ENCODE measurements at places on chromosomes 13 and 19.
A peak's percentile ranks its signal among the peaks of the same experiment; 100 is the strongest.

DNA sequence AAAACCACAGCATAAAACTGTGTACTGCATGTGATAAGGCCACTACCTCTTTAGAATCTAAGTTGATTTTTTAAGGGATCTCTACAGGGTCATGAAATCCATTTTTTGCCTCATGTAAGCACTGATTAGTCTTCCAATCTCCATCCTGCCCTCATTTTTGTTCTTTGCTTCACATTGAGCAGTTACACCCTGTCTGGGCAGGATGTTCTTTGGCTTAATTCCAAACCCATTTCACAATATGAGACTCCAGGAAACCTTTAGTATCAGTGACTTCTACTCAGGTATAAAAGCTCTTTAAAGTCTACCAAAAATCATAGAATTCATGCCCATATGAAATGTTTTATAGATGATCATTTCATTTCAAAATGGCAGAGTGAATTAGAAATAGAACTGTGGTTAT, 592.6 kb downstream of the TBC1D4 start:
- no peak for DNase-seq

DNA sequence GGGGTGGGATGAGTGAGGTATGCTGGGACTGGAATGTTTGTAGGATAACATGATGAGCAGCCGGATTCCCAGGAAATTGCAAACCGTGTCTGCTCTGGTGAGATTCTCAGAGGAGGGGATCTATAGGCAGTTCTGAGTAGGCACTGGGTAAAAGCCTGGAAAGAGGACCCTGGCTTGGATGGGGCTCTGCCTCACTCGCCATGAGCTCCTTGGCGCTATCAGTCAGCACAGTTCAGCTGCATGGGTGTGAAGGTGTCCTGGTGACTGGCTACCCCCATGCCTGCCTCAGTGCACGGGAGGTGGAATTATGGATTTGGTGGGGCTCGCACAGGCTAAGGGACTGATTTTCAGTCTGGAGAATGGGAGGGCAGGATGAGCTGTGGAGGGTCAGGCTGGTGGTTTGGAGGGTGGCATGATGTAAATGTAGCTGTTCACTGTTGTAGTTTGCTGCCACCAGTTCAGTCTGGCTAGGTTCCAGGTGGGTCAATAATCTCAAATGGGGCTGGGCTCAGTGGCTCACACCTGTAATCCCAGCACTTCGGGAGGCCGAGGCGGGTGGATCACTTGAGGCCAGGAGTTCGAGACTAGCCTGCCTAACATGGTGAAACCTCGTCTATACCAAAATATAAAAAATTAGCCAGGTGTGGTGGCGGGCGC, 9.2 kb upstream of the ZNF627 start:
- DNase-seq, result no peak

GRCh38 chr19:54429545-54430227, 14.4 kb downstream of the TTYH1 start:
- DNase-seq, result no peak

GRCh38 chr19:47257411-47258169, 1.3 kb downstream of the CCDC9 start:
- DNase-seq, result no peak

GRCh38 chr13:66745307-66745706, 484.8 kb downstream of the PCDH9 start:
- no peak for DNase-seq

DNA sequence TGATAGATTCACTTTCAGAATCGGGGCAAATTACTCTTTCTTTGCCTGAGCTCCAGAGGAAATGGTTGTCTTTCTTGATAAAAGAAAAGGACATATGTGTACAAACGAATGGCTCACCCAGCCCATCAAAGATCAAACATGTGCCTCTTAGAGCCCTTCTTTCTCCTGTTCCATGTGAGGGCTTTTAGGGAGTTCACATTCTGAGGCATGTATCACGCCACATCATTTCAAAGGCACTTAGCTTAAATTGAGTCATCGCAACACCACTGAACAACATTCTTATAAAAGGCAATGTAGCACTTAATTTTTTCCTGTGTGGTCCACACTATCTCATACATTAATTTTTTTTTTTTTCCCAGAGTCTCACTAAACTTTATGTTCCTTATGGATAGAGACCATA, 521.0 kb downstream of the SUCLA2 start:
- no peak for DNase-seq

- no peak for DNase-seq
Observed at GRCh38 chr13:109010912-109011311, 381.5 kb downstream of the MYO16 start.

- no peak for DNase-seq
Observed at GRCh38 chr13:67763984-67764383, 533.8 kb upstream of the PCDH9 start.

- no peak for DNase-seq
Observed at GRCh38 chr13:90171649-90172048, 1175.8 kb upstream of the MIR17HG start.

DNA sequence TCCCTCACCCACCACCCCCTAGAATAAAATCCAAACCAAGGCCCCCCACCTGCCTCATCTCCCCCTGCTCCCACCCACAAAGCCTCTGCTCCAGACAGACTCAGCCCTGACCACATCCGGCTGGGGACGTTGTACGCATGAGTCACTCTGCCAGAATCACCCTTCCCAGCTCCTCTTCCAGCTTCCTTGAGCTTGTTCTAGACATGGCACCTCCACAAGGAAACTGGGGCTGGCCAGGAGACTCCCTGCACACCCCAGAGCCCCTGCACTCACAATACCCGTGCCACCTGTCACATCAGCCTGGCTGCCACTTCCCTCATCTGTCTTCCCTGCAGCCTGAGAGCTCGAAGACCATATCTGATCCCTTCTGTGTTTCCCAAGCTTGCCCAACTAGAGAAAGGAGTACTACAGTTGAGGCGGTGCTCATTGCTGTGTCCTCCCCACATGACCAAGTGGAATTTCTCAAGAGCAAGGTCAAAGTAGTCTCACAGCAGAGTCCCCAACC, 9.7 kb downstream of the DEDD2 start:
- DNase-seq, result peak; percentile 22

DNA sequence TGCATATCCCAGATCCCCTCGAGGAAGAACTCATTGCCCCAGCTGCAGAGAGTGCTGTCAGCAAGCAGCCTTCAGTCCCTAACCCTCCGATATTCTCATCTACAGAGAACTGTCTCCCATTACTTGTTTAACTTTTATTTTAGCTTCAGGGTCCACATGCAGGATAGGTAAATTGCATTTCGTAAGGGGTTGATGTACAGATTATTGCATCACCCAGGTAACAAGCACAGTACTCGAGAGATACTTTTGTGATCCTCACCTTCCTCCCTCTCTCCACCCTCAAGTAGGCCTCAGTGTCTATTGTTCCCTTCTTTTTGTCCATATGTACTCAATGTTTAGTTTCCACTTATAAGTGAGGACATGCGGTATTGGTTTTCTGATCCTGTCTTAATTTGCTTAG, 171.5 kb upstream of the IRS2 start:
- DNase-seq, result no peak

DNA sequence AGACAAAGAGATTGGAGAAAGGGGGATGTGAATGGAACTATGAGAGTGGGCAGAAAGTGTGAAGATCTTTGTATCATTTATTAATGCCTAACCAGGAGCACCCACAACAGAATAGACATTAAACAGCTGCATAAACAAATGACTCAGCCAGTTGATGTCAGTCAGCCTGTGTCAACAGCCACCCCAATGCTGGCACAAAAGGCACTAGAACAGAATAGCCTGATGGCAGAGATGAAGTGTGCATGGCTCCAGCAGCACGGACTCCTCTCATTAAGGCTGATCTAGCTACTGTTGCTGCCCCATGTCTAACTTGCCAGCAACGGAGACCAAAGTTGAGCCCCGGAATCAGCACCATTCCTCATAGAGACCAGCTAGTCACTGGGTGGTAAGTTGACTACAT, 7.8 kb downstream of the CPB2 start:
- no peak for DNase-seq

DNA sequence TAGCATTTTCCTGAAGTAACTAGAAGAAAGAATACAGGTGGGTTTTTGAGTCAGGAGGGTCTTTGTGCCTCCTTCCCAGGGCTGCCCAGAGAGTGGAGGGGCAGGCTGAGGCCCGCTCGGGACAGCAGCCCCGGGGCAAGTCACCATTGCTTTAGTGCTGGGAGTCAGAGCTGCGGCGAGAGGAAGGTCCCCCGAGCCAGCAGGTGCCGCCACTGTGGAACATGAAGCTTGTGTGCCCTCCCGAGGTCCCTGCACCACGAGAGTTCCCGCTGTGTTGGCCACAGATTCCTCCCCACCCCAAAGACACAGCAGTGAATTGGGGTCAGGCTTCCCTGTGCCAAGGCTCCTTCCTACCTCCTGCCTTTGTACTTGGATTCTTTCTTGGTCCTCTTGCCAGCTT, 50.9 kb upstream of the TEX29 start:
- no peak for DNase-seq

DNA sequence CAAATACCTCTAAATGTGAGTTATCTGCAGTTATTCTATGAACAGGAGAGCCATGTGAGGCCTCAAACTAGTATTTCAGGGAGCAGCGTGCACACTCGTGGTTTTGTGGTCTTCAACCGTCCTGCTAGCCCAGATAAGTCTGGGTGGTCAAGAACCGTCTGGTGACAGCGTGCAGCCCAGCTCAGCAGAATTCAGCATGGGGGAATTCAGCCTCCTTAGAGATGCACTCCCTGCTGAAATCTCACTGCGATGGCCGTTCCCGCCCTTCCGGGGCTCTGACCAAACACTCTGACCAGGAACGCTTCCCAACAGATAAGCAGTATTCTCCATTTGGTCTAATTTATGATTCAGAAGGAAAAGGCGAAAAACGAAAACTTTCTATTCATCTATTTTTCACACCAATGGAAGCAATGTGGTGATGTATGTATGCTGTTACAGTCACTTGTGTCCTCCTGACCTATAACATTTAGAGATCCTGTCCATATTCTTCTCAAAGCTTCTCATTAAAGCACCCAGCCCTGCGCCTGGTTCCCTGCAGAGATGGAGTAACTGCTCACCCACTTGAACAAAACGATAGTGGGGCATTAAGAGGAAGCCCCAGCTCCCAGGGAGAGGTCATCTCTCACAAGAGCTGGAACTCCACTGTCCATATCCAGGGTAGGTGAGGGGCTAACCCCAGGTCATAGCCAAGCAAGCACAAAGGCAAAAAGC, 2.9 kb downstream of the ANKRD27 start:
- no peak for DNase-seq

DNA sequence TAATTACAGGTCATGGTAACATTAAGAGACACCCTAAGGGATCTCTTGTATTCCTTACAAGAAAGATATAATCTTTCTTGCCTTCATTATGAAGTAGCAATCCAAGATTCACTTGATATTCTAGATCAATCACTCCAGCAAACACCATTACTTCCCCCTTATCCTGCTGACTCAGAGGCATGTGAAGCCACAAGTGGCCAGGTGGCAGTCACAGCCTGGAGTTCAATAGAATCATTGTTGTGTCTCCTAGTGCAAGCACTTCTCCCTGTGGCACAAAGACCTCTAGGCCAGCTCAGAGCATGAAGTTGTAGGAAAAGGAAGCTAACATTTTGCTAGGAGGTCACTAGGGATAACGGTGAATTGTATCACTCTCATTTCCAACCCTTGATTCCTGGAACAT, 864.3 kb upstream of the ATXN8OS start:
- no peak for DNase-seq

GRCh38 chr19:46791944-46792343, 3.5 kb upstream of the SLC1A5 start:
- no peak for DNase-seq

DNA sequence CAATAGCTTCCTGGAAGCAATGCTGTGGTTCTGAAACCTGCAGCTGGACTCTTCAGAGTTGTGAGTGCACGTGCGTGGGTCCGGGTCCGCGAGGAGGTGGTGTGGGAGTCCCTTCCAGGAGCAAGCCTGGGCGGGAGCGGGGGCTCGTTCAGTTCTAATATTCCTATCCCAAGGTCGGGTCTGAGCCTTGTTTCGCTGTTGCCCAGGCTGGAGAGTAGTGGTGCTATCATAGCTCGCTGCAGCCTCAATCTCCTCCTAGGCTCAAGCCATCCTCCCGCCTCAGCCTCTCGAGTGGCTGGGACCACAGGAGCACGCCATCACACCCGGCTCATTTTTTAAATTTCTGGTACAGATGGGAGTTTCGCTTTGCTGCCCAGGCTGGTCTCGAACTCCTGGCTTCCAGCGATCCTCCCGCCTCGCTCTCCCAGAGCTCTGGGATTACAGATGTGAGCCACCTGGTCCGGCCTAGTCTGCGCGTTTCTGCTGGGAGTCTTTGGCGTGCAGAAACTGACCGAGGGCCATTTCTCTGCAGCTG, 625 bp downstream of the ZFP82 start:
- no peak for DNase-seq

- DNase-seq, result no peak
Observed at GRCh38 chr13:37667702-37668101, 69.1 kb upstream of the POSTN start.

GRCh38 chr19:49881672-49882394, 4.3 kb downstream of the TBC1D17 start:
- DNase-seq, result no peak

- DNase-seq, result no peak
Observed at GRCh38 chr19:28208745-28209144, 1004.2 kb downstream of the UQCRFS1 start.

DNA sequence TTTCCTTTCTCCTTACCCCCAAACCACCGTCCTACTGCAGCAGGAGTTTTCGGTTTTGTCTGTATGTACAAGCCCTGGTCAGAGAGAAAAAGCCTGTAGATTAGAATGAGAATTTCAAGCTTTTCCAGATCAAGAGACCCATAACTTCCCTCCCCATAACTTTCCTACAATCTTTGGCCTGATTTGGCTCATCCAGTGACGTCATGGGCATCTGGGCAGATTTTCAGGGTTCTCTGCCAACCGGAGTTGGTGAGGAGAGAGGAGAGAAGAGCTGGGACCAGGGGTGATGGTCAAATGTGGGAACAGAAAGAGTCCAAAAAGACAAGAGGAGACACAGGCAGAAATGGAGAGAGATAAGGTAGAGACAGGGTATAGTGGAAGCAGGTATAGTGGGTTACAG, 10.5 kb downstream of the IZUMO2 start:
- DNase-seq, result no peak

- DNase-seq, result no peak
Observed at GRCh38 chr13:23988546-23989122, 91.3 kb upstream of the C1QTNF9B start.

- no peak for DNase-seq
Observed at GRCh38 chr13:46605825-46606554, 53.0 kb downstream of the LRCH1 start.

DNA sequence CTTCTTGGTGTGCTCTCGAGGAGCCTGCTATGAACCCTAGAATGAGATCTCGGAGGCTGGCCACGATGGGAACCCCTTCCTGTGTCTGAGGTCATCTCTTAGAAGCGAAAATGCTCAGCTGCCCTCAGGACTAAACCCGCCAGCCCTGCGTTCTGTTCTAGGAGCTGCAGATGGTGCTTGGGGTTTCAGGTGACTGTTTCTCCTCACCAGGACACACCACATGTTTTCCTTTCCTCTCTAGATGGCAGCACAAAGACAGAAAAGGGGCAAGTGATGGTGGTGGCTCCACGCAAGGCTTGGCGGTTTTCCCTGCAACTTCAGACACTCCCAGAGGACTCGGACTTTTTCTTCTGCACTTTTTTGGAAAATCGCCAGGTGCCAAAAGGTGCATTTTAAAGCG, 60.1 kb downstream of the RNASEH2B start:
- no peak for DNase-seq
